ENCODE measurements at places on chromosomes 5 and 9.
A peak's percentile ranks its signal among the peaks of the same experiment; 100 is the strongest.

GRCh38 chr5:81838307-81838906, 87.5 kb upstream of the SSBP2 start:
- DNase-seq: no peak

DNA sequence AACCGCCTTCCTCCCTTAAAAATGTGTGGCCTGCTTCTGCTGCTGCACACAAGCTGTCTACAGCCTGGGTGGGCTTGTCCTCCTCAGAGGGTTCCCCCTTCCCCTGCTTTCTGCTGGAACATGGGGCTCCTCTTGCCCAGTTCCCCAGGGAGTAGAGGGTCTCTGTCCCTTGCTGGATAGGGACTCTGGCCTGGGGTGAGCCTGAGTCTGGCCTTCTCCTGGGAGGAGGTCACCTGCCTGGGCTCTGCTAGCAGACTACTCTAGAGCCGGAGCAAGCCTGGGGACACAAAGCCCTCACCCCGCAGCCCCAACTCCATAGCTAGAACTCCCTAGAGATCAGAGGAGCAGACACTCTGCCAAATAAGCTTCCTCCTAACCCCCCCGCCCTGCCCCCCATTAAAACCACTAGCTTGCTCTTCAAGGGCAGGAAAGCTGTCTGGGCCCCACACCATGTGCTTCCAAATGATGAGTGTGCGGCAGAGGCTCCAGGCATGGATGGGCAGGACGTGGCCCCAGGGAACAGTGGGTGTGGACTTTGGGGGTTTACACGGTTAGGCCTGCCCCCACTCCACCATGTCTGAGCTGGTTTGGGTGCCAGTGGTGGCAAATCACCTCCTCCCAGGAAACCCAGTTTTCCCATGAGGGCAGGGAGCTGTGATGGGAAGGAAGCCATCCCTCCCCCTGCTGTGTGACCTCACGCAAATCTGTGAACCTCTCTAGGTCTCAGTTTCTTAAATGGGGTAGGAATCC, 10.0 kb downstream of the TCF7 start:
- DNase-seq: no peak

- no peak for DNase-seq
Measured at GRCh38 chr9:5580650-5581049, 48.3 kb upstream of the RIC1 start.

DNA sequence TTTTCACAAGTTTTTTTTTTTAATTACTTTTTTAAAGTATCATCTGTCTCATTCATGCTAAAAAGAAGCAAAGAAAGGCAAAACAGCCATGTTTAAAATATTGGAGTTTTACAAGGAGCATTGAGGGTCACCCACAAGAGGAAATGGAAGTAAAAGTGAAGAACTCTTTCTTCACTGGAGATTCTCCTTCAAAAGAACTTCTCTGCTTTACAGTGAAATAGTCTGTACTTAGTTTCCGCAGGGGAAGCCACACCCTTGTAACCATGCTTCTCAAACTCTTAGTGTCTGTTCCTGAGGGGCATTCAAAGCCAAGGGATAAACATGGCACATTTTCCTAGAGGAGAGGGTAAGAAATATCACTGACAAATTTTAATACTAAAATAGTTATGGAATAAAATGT, 8.6 kb downstream of the C9orf72 start:
- DNase-seq: no peak

DNA sequence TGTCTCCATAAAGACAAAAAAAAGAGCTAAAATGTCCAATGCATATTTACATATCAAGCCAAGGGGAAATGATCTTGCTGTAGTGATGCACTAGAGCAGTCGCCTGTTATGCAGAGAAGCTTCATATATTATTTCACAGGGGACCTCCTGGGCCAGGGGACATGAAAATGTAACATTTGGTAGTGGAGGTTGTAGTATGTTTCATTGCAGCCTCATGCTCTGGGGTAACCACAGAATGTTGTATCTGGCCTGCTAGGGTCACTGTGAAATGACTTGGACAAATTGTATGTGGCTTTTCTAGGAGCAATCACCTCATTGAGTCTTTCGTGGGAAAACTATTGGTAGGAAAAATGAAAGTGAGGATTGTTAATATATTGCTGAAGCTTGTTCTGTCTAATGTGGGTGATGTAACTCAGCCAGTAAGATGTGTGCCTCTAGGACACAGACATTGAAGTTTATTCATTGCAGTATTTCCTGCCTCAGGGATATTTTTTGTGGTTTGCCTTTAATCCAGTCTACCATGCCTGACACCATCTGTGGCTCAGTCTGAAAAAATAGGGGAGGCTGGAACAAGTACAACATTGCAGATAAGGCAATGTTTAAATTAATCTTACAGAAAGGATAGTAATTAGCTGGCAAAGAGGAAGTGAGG, 430.8 kb upstream of the TNC start:
- no peak for DNase-seq

GRCh38 chr5:40480392-40480791, 199.3 kb upstream of the PTGER4 start:
- no peak for DNase-seq

- DNase-seq: no peak
Measured at GRCh38 chr9:4741365-4742089, 525 bp upstream of the AK3 start.

DNA sequence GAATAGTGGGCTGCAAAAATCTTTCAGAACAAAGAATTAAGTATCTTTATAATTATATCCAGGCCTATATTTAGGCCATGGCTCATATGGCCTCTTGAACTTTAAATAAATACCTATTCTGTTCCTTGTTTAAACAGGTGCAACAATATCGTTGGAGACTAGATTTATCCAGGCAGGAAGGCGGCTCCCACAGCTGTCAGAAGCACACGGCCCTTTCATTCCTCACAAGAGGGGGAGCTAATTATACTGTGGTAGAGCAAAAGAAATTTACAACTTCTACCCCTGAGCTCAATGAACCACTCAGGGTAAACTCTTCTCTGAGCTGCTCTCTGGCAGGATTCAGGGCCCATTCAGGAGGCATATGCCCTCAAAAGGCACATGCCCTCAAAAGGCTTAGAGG, 31.3 kb downstream of the TMEM174 start:
- DNase-seq: no peak

DNA sequence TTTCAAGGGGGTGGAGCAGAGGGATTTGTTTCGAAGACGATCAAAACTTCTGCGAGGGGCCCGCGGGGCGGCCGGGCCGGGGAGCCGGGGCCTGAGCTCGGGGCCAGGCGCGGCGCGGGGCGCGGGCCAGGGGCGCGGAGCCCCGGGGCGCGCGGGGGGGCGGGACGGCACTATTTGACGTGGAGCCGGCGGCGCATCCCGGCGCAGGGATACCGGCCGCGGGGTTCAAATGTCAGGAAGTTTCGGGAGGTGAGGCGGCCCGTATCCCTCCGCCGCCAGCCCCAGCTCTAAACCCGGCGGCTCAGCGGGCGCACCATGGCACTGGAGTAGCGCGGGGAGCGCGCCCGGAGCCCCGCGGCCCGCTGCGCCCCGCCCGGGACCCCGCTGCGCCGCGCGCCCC, at the start of gene LMX1B:
Gene LMX1B, plus strand, starts transcription at position 278 of the 400 bp plus-strand sequence. CDS start 522 bp downstream, outside the sequence.
- no peak for DNase-seq

- no peak for DNase-seq
Measured at GRCh38 chr5:17190242-17190778, 27.1 kb upstream of the BASP1 start.

GRCh38 chr5:128949847-128950546, 15.3 kb upstream of the SLC27A6 start:
- DNase-seq: no peak

GRCh38 chr5:137611011-137611580, 112.0 kb upstream of the SPOCK1 start:
- DNase-seq: no peak

DNA sequence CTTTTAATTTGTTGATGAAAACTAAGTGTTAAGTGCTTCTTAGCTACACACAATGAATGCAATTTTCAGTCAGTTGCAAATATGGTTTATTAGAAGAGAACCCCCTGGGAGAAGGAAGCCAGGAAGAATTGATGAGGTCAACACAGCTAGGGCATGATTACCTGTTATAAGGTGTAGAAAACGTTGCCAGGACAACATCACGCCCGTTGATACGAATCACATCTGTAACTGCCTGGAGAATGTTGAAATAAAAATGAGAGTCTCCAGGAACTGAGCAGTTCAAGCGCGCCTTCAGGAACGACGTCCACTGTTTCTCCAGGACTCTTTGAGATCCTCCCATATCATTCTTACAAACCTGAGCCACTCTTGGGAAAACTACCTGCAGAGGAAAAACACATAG, 88.0 kb downstream of the SEMA6A start:
- no peak for DNase-seq

DNA sequence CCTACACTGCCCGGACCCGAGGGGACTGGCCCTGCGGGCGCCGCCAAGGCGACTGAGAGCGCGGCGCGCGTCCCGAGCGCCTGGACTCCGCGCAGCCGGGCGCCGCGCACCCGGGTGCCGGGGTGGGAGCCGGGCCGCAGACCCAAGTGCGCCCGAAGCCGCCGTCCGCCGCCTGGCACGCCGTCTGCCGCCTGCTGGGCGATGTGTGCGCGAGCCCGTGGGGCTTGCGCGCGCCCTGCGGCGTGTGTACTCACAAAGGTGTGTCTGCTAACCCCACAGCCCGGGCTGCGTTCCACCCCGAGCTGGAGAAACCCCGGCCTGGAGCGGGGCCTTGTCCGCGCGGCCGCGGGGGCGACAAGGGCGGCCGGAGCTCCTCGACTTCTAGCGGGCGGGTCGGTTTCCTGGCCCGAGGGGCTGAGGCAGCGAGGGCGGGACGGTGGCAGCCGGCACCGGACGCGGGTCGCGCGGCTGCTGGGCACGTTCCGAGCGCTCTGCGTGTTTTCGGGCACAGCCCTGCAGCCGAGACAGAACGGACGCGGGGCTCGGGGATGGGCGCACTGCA, 1.1 kb upstream of the ZSWIM6 start:
- peak; percentile 51 for DNase-seq

DNA sequence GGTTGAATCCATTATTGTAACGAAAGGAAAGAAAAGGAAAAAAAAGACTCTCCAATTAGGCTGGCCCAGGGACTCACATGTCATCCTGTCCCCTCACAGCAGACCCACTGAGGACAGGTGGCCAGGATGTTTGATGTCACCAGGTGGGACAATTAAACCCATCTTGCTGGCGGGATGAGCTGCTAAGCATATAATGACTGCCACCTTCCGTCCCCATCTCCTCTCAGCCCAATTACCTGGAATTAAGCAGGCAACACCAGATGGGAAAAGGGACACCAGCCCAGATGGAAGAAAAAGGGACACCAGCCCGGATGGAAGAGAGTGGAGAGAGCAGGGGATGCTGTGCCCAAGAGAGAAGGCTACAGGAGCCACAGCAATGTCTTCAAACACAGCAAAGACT, 116.6 kb upstream of the SARDH start:
- no peak for DNase-seq

- DNase-seq: no peak
Measured at GRCh38 chr9:122320413-122320881, 50.4 kb upstream of the PTGS1 start.

DNA sequence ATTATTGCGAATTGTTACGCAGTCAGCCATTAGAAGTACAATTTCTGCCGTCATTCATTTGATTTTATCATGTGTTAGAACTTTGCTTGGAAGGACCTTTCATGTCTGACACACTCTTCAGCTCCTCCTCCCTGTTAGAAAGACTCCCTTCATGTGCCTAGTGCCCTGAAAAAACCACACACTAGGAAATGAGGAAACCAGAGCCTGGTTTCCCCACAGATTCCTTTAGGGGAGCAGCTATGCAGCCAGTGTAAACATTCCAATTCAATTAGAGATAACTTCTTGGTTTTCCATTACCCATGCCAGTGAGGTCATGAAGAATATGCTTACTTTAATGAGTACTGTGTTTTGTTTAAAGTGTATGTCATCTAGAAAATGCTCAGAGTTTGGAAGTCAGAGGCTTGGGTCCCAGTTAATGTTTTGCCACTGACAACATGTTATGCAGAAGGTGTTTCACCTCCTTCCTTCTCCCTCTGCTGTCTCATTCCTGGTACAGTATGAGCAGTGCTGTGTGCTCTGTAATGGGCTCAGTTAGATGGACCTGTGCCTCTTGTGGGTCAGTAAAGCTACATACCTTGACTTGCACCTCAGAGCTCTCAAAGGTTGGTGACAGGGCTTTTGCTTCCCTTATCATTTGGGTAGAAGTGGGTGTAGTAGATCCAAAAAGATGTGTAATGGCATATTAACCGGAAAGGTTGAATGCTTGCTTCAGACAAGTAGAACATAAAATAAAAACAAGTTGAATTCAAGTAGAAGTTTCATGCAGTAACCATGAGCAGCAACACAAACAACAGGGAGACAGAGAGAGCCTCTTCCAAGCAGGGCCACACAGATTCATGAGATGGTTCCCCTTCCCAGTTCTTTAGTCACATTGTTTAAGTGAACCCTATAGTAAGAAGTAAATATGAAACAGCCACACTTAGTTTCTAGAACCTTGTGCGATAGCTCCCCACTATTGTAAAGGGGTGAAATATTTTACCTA, 52.6 kb upstream of the TNFAIP8 start:
- DNase-seq: no peak

DNA sequence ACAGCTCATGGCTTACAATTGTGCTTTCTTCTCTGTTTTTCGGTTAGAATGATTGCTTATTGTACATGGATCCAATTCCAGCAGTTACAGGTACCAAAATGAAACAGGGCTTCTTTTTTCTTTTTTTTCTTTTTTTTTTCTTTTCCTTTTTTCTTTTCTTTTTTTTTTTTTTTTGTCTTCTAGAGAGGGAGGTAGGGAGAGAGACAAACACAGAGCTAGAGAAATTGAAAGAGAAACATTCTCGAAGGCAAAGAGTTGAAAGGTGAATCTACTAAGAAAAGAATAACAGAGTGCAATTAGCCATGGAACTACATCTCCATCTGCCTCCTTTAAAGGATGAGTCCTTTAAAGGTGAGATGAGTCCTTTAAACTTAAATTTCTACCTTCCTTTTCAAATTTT, 1.0 kb upstream of the EDIL3 start:
- no peak for DNase-seq

DNA sequence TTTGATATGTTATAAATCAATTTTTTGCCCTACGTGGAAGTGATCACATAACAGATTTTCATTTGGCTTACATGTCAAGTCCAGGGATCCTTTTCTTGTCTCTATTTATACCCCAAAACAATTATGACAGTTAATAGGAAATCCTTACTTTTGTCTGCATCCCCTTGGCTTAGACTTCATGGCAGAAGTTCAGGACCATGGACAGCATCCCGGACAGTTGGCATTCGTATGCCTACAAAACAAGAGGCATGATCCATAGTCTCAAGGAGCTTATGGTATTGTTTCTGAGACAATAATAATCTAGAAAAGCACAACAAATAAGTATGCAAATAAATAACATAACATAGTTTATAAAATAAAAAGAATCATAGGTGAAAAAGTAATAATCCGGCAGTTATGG, 214.3 kb upstream of the GRIA1 start:
- DNase-seq: no peak

- no peak for DNase-seq
Measured at GRCh38 chr5:163338-163620, 28.0 kb upstream of the LRRC14B start.

- DNase-seq: no peak
Measured at GRCh38 chr5:109656829-109657228, 32.9 kb upstream of the MAN2A1 start.

- DNase-seq: no peak
Measured at GRCh38 chr9:109950710-109951443, 170.9 kb downstream of the PALM2AKAP2 start.

GRCh38 chr9:100992632-100993031, 35.9 kb upstream of the PLPPR1 start:
- no peak for DNase-seq

- DNase-seq: no peak
Measured at GRCh38 chr5:54159153-54159892, 151.1 kb downstream of the ARL15 start.

All from activated CD8-positive, alpha-beta memory T cell treated with anti-CD3 and anti-CD28 coated beads for 48 hours (primary cell).